ENCODE measurements at places on chromosomes 16 and 17.

DNA sequence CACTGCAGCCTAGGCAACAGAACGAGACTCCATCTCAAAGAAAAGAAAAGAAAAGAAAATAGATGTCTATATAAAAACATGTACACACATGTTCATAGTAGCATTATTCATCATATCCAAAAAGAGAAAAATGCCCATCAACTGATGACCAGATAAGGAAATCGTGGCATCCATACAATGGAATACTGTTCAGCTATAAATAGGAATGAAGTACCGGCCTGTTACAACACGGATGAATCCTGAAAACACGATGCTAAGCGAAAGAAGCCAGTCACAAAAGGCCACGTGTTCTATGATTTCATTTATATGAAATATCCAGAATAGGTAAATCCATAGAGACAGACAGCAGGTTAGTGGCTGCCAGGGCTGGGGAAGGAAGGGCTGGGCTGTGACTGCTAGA, 65.8 kb downstream of the TBC1D16 start:
- no peak for DNase-seq

GRCh38 chr16:85527767-85528297, 85.3 kb upstream of the GSE1 start:
- no peak for DNase-seq

GRCh38 chr16:89315791-89316581, 98.5 kb downstream of the ZNF778 start:
- peak; percentile 59 for DNase-seq

- peak; percentile 91 for DNase-seq
These were observed 30.6 kb downstream of the CDRT15 start for GRCh38 chr17:14205992-14206461.

DNA sequence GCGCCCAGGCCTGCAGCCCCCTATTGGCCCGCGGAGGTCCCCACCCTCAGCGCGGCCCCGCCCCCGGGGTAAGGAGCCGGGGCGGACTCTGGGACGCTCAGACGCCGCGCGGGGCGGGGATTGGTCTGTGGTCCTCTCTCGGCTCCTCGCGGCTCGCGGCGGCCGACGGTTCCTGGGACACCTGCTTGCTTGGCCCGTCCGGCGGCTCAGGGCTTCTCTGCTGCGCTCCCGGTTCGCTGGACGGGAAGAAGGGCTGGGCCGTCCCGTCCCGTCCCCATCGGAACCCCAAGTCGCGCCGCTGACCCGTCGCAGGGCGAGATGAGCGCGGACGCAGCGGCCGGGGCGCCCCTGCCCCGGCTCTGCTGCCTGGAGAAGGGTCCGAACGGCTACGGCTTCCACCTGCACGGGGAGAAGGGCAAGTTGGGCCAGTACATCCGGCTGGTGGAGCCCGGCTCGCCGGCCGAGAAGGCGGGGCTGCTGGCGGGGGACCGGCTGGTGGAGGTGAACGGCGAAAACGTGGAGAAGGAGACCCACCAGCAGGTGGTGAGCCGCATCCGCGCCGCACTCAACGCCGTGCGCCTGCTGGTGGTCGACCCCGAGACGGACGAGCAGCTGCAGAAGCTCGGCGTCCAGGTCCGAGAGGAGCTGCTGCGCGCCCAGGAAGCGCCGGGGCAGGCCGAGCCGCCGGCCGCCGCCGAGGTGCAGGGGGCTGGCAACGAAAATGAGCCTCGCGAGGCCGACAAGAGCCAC, at the start of gene NHERF1:
NHERF1 (plus strand) TSS at position 100 of the 750 bp plus-strand sequence; CDS start at position 319, 219 bp downstream.
- peak; percentile 98 for DNase-seq

DNA sequence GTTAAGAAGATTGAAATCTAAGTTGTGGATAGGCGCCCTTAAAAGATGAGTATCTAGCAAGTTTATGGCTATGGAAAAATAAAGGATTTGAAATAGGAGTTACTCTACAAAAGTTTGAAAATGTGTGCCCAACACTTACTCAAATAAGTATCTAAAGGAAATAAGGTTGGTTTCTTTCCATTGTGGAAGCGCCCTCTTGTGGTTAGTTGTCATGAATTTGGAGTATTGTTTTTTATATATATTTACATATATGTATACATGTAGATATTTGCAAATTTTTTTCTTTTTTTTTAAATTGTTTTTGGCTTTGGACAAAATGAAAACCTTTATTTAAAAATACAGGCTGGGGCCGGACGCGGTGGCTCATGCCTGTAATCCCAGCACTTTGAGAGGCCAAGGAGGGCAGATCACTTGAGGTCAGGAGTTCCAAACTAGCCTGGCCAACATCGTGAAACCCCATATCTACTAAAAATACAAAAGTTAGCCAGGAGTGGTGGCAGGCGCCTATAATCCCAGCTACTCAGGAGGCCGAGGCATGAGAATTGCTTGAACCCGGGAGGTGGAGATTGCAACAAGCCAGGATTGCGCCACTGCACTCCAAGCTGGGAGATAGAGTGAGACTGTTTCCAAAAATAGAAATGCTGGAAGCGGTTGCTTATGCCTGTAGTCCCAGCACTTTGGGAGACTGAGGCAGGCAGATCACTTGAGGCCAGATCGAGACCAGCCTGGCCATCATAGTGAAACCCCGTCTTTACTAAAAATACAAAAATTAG, 24.0 kb upstream of the VPS4A start:
- DNase-seq, result peak; percentile 70

GRCh38 chr16:25370541-25370940, 112.9 kb upstream of the ZKSCAN2 start:
- DNase-seq, result no peak

DNA sequence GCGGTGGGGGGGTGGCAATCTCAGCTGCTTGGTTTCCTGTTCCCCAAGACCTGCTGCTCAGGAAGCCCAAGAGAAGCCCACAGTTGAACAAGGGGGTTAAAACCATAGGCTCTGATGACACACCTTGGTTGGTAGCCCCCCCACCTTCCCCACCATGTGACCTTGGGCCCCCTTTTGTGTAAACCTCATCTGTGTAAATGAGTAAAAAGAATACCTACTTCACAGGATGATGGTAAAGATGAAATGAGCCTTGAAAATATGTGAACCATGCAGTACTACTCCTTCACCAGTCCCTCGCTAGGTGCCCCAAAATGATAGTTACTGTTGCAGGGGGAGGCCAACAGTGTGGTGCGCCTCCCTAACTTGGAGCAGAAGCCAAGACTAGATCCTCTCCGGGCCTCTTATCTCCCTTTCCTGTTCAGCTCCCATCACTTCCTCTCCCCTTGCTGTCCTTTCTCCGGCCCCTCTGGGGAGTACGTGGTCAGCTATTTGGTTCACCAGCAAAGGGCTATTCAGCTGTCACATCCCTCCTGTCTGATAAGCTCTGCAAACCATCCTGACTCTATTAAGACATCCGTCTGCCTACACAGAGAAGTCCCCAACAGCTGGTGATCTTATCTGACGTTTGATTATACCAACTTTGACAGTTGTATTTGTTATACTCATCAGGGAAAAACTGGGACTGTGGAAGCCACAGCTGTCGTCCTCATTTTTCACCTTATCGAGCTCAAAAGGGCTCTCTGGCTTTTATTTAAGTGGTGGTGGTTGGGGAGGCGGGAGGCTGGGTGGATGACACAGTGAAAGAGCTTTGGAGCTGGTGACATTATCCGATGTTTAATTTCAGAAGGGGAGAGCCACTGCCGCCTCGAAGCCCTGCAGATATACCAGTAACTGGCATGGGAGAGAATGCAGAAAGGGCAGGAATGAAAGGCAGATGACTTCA, 19.9 kb downstream of the DCAKD start:
- DNase-seq, result no peak

GRCh38 chr17:37490638-37491614, 1.2 kb downstream of the DUSP14 start:
- DNase-seq, result peak; percentile 48

- DNase-seq, result peak; percentile 67
These were observed 668 bp downstream of the USP36 start for GRCh38 chr17:78839762-78840529.

- no peak for DNase-seq
These were observed 100.2 kb upstream of the SDK2 start for GRCh38 chr17:73744411-73744810.

GRCh38 chr17:74274709-74275340, 791 bp downstream of the DNAI2 start:
- no peak for DNase-seq

DNA sequence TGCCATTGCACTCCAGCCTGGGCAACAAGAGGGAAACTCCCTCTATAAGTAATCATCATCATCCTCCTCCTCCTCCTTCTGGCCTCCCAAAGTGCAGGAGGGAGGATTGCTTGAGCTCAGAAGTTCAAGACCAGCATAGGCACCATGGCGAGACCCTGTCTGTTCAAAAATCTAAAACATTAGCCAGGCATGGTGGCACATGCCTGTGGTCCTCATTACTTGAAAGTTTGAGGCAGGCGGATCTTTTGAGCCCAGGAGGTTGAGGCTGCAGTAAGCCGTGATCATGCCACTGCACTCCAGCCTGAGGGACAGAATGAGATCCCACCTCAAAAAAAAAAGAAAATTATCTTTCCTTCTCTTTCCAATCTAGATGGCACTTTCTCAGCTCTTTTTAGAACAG, 27.8 kb downstream of the PKD1L3 start:
- DNase-seq, result no peak

DNA sequence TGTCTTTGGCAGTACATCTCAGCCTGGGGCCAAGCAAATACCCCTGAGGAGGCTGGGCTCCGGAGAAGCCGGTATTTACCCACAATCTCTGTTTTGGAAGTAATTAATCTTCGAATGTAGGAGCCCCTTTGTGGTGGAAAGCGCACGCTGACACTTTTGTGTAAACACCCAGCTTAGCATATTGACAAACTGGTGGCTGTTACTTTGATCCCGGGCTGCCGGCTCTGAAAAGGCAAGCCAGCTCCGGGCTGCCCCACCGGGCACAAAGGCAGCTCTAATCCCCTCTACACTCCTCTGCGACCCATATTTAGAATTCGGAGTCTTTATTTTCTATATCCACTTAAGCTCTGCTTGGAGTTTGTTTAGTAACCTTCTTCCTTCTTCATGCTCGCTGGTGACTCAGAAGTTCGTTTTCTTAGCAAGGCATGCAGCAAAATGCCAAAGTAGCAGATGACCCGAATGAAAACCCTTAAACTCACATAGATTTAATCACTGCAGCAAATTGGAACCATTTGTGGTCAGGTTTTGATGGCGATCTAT, 144.0 kb upstream of the IRX3 start:
- DNase-seq, result no peak

- DNase-seq, result no peak
These were observed 19.6 kb downstream of the SNN start for GRCh38 chr16:11687601-11688519.

GRCh38 chr16:24036614-24037013, 200.8 kb downstream of the PRKCB start:
- no peak for DNase-seq

DNA sequence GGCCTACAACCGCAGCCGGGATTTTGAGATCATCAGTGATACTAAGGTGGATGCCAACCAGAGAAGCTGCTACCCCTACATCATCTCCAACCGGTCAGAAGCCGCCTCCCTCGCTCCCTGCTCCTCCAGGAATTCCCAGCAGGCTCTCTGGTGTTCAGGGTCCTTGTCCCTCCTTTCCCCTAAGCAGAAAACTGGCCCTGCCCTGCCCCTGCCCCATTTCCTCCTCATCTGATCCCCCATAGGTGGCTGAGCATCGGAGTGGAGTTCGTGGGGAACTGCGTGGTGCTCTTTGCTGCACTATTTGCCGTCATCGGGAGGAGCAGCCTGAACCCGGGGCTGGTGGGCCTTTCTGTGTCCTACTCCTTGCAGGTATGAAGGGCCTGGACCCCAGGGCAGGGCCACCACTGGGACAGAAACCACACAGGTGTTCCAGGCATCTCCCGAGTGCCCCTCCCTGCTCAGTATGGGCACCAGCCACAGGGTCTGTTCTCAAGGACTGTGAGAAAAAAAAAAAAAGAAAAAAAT, 29.8 kb downstream of the ANKRD40 start:
- DNase-seq, result no peak

GRCh38 chr16:77816293-77816692, 27.9 kb downstream of the VAT1L start:
- DNase-seq, result no peak

DNA sequence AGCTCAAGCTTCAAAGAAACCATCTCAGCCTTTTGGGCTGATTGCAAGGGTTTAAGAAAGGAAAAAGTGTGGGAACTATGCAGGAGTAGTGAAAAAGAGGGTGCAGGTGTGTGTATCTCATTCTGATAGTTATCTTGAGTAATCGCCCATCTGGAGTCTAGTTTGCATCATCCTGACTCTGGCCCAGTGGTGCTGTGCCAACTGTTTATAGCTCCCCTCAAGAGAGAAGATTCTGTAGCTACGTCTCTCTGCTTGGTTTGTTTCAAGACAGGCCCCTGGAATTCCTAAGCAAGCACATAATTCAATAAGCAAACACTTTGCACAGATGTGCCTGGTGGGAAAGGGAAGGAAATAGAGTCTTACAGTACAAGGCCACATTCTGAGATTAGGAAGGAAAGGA, 144.4 kb downstream of the HAPSTR1 start:
- DNase-seq, result no peak

DNA sequence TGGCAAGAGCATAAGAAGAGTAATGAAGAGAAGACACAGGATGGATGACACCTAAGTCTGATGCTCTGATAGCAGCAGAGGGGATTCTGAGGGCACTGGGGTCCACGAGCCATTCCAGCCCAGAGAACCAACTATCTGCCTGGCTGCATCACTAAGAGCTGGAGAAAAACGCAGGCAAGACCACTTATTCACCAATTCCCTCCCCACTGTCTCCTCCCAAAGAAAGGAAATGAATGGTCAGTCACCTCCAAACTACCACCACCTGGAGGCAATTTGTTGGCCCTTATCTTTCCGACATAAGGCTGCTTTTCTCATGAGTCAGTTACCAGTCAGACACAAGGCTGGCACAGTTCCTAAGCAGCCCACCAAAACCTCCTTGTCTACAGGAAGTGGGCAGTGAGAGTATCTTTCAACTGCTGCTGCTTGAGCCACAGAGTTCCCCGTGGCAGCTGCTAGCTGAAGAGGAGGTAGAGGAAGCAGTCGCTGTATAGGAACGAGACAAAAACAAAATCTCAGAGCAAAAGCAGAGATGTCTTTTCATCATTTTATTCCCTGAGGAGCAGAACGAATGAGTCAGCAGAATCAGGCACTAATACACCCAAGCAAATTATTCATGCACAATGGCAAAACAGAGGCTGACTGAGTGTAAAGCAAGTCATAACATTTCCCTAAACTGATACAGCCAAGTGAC, 111.1 kb downstream of the SMG6 start:
- DNase-seq, result no peak

GRCh38 chr16:28504707-28505404, 1.8 kb downstream of the IL27 start:
- DNase-seq, result no peak

- DNase-seq, result no peak
These were observed 505.4 kb upstream of the RBFOX1 start for GRCh38 chr16:6827267-6827666.

All from left ventricle myocardium superior (tissue), 1 donor.